ENCODE measurements at places on chromosomes 2 and 18.
A peak's percentile ranks its signal among the peaks of the same experiment; 100 is the strongest.

- DNase-seq = no peak
Measured at GRCh38 chr2:152419944-152420343, 85.0 kb downstream of the FMNL2 start.

- DNase-seq = no peak
Measured at GRCh38 chr2:121133551-121134319, 151.3 kb downstream of the TFCP2L1 start.

GRCh38 chr18:25449046-25449445 is 97.1 kb upstream of the ZNF521 start:
- DNase-seq = no peak

GRCh38 chr18:79863161-79864005 is 65.6 kb downstream of the KCNG2 start:
- DNase-seq = no peak

- DNase-seq = no peak
Measured at GRCh38 chr2:60735496-60736250, 20.4 kb upstream of the PAPOLG start.

- DNase-seq = no peak
Measured at GRCh38 chr2:8334866-8335325, 347.0 kb upstream of the ID2 start.

DNA sequence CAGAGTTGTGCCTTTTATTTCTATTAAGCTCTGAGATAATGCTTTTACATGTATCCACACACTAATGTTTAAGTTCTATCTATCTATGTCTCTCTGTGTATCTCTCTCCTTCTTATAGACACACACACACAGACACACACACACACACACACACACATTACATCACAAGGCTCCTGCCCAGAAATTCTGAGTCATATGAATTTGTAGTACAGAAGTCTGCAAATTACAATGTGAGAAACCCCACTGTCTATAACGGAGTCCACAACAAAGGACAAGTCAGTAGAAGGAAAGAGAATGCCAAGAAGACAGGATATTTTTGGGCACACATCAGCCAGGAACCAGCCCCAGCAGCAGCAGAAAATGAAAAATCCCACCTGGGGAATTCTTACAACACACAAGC is 142.4 kb downstream of the EN1 start:
- DNase-seq = no peak

GRCh38 chr2:42974721-42975717 is 182.6 kb upstream of the HAAO start:
- DNase-seq = peak; percentile 13

DNA sequence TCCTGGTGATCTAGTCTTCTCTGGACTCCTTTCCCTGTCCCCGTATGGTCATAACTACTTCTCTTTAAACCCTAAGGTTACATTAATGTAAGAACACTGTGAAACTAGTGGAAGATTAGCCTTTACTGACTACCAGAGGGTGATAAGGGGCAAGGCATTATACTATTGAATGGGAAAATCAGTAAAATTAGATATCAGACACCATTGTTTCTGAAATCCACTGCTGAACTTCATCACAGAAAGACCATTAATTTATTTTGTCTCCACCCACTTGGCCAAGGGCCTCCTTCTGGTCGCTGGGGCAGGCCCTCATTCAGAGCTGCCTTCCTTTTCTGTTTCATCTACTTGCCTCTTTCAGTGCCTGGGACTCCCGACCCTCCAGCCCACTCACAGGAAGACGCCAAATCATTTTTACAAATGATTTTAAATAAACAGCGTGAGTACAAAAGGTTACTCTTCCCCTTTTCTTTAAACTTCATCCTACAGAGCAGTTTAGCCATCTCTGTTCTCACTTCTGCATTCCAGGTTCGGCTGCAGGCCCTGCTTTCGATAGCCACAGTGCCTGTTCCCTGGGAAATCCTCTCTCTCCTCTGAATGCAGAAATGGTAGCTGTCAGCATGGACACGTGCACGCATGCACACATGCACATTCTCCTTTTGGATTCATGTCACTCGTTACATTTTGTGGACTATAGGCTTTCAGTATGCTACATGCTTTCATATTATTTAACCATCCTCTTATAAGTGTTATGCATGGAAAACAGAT is 70.3 kb upstream of the DOCK10 start:
- no peak for DNase-seq

- DNase-seq = no peak
Measured at GRCh38 chr2:197952540-197953202, 148.3 kb downstream of the PLCL1 start.

GRCh38 chr18:66264130-66264529 is 339.8 kb downstream of the CDH19 start:
- no peak for DNase-seq

GRCh38 chr2:202158796-202159195 is 79.6 kb downstream of the SUMO1 start:
- DNase-seq = no peak

DNA sequence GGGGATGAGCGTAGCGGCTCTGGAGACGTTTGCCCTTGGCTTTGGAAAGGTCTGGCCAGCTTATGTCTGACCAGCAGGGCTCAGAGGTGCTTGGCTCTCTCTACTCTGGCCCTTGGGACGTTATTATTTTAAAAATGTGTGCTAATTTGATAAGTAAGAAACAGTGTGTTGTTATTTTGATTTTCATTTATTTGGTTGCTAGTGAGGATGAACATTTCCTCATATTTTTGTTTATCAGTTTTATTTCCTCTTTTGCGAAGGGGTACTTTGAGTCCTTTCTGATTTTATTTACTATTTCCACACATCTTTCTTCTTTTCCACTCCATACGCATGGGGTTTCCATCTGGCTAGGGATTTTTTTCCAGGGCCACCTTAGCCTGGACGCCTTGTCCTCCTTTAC is 11.4 kb downstream of the CXCR4 start:
- no peak for DNase-seq

- no peak for DNase-seq
Measured at GRCh38 chr18:9434122-9434701, 41.1 kb upstream of the RALBP1 start.

- DNase-seq = no peak
Measured at GRCh38 chr2:3134026-3134571, 243.5 kb downstream of the EIPR1 start.

DNA sequence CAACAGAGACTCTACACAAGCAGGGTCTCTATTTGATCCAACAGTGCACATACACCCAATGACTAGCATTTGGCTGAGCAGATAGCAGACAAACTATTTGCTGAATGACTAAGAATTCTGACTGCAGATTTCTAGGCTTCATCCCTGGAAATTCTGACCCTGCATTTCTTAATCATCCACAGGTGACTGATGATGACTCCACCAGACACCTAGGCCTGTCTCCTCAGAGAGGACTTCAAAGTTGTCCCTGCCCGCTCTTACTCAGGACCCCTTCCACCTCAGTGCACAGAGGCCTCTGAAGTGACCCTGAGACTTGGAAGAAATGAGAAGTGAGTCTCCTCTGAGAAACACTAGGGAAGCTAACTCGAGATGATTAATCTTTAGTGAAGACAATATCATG is 51.3 kb downstream of the SEPTIN10 start:
- DNase-seq = no peak

DNA sequence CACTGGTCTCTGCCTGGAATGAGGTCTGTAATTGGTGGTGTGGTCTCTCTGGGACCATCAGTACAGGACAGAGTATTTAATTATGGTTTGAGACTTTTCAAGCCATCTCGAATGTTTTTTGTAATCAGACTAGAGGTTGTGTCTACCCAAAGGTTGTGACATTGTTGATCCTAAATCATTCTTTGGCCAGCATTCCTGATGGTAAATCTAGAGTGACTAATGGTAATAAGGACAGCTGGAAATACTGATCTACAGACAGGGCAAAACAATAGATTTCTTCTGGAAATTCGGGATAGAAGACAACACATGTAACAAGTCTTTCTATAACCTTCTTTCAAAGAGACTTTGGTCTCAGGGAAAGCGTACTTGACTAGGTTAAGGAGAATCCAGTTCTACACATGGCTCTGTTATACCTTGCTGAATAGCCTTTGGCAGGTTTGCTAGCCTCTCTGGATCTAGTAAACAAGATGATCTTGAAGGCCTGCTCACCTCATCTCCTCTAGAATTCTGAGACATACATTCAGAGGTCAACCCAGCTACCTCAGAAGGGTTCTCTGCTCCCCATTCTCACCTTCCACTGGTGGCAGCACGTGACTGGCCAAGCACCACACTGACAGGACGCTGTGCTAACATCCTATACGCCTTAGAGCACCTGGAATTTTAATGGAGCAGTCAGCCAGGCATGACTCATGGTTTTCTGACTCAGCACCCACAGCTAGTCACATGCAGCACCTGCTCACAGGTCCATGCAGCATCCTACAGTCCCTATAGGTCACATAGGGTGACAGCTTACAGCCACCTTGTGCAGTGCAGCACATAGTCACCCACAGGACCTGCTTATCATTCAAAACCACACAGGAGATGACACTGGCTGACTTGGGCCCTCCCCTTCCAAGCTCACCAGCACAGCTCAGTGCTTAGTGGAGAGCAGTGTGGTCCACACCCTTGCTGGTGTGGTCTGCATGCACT is 12.2 kb downstream of the PLB1 start:
- DNase-seq = no peak

DNA sequence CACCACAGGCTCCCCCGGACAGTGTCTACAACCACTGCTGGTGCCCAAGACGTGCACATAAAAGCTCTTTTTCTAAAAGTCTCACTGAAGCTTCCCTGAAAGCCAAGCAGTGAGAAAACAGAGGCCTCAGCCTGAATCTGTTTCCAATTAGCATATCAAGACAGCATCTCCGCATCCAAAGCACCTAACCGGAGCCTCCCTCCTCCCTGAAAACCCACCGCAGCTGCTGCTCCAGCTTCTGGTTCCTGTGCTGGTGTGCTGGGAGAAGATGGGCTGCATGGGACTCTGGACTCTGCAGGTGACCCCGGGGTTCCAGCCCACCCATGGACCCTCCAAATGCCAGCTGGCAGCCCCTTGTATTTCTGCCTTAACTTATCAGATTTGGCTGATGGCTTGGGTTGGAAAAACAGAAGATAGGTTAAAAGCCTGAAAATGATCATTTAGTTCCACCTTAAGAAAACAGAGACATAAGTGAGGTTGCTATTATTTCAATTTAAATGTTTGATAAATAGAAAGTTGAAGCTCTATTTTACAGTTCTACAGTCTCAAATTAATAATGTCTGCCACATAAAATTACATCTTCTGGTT is 103.3 kb downstream of the TMEM18 start:
- no peak for DNase-seq

DNA sequence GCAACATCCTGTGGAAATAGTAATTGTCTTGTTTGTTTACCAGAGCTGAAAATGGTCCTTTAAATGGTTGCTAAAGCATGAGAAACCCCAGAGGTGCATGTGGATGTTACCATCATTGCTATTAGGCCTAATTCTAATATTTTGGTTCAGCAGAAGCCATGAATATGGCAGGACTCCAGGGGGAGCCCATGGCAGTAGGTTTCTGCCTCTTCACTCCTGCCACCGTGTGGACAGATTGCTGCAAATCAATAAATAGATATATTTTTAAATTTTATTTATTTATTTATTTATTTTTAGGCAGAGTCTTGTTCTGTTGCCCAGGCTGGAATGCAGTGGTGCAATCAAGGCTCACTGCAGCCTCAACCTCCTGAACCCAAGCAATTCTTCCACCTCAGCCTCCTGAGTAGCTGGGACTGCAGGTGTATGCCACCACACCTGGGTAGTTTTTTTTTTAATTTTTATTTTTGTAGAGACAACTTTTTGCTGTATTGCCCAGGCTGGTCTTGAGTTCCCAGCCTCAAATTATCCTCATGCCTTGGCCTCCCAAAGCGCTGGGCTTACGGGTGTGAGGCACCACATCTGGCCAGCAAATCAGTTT is 54.9 kb upstream of the CAPN13 start:
- peak; percentile 84 for DNase-seq

- no peak for DNase-seq
Measured at GRCh38 chr2:232113821-232114220, 152.3 kb downstream of the DIS3L2 start.

DNA sequence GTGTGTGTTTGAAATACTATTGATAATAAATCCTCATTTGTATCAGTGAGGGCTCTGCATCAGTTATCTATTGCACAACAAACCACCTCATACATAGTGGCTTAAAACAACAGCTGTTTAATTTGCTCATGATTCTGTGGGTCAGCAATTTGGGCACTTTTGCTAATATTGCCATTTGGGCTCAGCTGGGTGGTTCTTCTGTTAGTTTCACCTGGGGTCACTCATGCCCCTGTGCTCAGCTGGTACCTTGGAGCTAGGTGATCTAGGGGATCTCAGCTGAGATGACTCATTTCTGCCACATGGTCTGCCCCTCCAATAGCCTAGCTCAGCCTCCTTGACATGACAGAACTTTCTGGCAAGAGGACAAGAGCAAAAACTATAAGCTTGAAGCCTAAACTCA is 126.3 kb downstream of the LYPD6B start:
- DNase-seq = no peak

GRCh38 chr2:16680304-16680703 is 14.7 kb upstream of the CYRIA start:
- DNase-seq = no peak

DNA sequence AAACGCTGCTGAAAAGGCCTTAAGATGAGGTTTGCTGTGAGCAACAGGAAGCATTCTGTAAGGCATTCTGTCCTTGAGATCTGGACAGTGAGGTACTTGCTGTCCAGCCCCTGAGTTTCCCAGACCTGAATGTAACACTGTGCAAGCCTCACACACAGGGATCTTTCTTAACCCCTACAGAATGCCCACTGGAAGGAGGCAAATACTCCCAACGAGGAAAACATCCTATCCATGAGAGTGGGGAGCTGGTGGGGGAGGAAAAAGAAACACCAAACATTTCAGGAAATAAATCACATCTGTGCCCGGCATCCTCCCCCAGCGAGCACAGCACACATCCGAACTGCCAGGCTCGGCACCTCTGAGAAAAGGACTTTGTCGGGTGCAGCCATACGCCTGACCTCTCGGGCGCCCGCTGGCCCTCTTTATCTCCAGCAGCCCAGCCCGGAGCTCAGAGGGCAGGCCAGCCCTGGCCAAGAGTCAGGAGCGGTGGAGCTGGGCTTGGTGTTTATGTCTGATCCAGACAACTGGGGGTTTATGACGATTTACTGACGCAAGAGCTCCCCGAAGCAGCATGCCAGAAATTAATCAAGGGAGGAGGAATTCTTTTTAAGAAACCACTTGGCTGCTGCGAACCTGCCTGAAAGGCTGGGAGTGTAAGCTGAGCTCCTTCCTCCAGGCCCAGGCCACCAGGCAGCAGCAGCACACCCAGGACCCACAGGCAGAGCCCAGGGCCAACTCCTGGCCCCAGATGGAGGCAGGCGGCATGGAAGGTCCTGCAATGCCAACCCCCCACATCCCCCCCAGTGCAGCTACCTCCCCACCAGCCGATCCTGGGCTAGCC is 72.2 kb downstream of the HDAC4 start:
- no peak for DNase-seq

DNA sequence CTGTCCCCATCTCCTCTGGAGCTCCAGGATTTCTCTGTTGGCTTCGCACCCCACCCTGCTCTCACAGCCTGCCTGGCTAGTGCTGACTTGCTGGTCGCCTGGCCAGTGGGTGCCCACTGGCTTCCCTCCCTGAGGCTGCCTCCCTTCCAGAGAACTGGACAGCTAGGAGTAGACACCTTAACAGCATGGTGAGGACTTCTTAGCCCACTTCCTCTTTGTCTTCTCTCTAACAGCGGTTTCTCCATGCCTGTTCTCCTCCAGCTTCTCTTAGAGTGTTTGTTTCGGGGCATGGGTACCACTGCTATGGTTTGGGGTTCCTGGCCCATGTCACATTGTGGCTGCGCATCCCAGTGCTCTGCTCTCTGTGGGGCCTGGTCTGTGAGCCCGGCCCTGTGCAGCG is 37.1 kb downstream of the ZNF532 start:
- DNase-seq = no peak

All from SW 1271 (cell line).